ENCODE measurements at places on chromosomes 6 and 20.

- no peak for DNase-seq
These were observed 52.1 kb upstream of the BEND6 start for GRCh38 chr6:56902641-56903464.

DNA sequence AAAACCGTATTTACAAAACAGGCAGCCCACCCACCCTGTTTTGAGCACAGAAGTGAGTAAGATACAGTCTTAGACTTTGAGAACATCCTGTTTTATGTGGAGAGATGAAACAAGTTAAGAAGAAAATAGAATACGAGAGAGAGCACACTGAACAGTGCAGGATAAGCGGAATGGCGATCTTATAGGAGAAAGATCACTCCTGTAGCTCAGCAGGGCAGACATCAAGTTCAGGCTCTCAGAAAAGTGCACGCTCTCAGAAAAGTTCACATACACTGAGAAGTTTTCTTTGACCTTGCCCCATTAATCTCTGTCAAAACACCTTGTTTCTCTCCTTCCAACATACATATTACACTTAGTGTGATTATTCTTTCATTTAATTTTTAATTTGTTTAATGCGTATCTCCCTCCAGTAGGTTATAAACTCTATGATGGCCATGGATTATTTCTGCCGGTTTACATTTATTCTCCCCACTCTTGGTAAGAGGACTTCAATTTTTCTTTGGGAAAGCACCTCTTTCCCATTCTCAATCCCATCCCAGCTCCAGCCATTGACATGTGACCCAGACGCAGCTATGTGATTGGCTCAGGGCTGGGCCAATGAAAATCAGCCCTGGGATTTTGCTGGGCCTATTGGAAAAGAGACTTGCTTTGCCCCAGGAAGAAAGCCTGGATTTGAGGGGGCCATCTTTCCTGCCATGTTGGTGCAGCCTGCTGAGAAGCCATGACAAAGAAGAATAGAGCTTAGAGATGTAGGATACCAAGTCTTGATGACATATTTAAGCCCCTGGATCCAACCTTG is 16.2 kb downstream of the KCNB1 start:
- DNase-seq: no peak

GRCh38 chr20:7841971-7842310 is 98.3 kb downstream of the HAO1 start:
- no peak for DNase-seq

DNA sequence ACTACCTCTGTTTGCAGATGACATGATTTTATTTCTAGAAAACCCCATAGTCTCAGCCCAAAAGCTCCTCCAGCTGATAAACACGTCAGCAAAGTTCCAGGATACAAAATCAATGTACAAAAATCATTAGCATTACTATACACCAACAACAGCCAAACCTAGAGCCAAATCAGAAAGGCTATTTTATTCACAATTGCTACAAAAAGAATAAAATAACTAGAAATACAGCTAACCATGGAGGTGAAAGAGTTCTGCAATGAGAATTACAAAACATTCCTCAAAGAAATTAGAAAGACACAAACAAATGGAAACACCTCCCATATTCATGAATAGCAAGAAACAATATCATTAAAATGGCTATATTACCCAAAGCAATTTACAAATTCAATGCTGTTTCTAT is 65.6 kb upstream of the HTR1E start:
- no peak for DNase-seq

DNA sequence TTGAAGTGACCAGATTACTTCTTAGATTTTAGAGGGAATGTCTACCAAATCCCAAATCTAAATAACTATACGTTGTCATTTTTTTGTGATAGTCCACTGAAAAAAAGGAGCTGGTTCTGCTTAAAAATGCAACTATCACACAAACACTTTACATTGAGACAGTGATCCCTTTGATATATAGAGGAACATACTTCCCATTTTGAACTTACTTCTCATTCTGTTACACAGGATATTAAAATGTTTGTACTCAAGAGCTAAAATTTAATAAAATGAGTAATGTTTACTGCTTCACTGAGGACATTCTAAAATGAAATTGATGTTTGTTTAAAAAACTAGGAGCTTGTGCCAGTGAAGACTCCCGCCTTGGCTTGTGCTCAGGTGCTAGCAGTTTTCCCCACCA is 174.1 kb downstream of the CARMIL1 start:
- DNase-seq: no peak

GRCh38 chr20:13236990-13237720 is 16.1 kb downstream of the ISM1 start:
- no peak for DNase-seq

GRCh38 chr20:44886266-44886651 is 754 bp downstream of the YWHAB start:
- DNase-seq: no peak
